NCI-H2081 treated with DMSO at 0.1 percent for 48 hours (cell line): ENCODE measurements at places on chromosomes 6 and 20.

- DNase-seq = no peak
Observed at GRCh38 chr6:24431045-24431451, 28.3 kb downstream of the MRS2 start.

GRCh38 chr6:166310634-166311033 lies 2.4 kb upstream of the PRR18 start:
- no peak for DNase-seq

DNA sequence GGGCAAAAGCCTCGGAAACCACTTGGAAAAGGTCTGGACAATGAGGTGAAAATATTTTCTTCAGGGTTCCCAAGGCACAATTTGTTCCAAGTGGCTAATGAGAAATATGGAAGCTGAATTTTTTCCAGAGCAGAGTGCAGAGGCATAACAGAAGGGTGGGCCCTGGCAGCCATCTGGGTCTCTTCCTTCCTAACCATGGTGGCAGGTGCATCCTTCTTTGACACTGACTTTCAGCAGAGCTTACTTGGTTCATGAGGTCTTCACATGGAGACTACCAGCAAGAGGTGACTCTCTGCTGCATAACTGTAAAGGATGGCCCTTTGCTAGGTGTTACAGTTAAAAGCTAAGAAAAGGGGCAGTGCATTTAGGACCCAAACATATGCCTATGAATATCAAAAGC lies 522.9 kb downstream of the KIF16B start:
- no peak for DNase-seq

- no peak for DNase-seq
Observed at GRCh38 chr20:32035426-32035779, 16.6 kb upstream of the HCK start.

DNA sequence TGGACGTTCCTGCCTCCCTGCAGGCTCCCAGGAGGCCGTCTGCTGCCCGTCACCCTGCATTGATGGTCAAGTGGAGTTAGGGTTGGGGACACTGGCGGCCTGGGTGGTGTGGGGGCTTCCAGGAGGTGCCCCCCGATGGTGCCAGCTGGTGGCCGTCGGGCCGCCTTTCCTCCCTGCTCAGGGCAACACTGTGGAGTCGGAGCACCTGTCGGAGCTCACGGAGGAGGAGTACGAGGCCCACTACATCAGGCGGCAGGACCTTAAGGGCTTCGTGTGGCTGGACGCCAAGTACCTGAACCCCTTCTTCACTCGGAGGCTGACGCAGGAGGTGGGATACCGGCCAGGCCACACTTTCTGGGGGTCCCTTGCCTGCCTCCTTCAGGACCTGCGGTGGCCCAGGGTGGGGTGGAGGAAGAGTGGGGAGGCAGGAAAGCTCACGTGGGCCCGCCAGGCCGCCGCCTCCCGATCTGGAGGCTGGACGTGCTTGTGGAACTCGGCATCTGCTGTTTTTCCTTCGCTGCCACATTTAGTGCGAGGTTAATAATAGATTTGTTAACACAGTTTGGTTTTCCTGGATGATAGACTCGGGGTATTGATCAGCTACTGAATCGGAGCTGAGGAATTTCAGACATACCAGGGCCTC lies 28.6 kb downstream of the SPATA2 start:
- no peak for DNase-seq

DNA sequence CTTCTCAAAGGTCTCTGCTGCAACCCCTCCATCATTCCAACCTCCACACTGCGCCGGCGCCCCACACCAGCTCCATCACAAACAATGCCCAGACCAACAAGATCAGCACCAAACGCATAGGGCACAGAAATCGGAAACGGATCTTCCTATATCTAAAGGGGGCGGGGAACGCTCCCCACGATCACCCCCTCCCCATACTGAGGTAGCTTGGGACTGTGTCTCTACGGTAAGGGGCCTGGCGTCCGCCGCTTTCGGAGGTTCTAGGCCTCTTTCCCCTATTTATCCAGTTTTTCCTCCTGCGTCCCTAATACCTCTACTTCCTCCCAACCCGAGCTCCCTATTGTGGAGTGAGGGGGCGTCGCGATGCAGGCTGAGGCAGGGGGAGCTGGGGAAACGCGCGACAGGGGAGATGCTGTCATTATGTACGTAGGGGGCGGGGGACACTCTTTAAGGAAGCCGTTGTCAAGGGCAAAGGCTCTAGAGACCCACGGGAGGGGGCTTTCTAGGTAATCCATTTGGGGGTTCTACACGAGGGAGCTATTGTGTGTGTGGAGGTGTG lies 909 bp downstream of the DNAAF9 start:
- no peak for DNase-seq

GRCh38 chr20:20782231-20782630 lies 69.8 kb upstream of the RALGAPA2 start:
- DNase-seq = no peak

- DNase-seq = no peak
Observed at GRCh38 chr6:84671183-84671582, 93.2 kb downstream of the TBX18 start.

DNA sequence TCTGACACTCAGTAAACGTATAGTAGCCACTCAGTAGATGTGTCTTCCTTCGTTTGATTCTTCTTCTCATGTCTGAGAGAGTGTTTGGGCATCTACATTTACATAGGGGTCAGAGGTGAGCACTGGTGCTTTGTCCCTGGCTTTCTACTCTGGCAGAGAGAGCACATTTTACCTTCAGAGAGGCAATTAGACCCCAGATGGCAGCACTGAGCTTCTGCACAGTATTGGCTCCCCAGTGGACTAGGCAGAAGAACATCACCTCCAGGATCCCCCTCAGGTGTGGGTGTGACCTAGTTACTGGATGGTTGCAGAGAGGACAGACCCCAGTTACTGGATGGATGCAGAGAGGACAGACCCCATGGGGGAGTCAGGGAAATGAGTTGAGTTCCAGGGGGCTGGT lies 327.2 kb downstream of the DHX35 start:
- no peak for DNase-seq

DNA sequence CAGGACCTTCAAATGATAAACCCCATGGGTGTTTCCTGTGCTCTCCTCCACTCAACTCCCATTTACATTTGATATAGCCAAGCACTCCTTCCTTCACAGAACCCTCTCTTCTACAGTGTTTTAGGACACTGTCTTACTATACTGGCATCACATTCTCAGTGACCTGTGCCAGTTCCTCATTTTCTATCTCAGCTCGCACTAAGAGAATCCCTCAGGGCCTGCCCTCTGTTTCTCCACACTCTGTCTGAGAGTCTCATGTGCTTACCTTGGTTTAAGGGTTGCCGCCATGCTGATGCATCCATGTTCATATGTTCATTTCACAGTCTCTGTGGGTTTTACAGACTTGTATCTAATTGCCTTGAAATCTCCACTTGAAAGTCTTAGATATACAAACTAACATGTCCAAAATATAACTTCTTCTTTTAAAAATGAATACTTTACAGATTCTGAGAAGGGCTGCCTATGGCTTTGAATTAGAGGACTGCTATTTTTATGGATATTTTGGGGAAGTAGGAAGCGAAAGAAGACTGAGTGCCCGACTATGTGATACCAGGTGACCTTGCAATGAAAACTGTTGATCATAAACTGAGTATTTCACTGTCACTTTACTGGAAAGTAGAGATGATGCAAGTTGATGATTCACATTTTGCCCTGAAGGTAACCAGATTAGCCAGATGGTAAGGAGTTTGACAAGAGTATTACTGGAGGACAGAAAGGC lies 153.1 kb upstream of the SIM1 start:
- DNase-seq = no peak

DNA sequence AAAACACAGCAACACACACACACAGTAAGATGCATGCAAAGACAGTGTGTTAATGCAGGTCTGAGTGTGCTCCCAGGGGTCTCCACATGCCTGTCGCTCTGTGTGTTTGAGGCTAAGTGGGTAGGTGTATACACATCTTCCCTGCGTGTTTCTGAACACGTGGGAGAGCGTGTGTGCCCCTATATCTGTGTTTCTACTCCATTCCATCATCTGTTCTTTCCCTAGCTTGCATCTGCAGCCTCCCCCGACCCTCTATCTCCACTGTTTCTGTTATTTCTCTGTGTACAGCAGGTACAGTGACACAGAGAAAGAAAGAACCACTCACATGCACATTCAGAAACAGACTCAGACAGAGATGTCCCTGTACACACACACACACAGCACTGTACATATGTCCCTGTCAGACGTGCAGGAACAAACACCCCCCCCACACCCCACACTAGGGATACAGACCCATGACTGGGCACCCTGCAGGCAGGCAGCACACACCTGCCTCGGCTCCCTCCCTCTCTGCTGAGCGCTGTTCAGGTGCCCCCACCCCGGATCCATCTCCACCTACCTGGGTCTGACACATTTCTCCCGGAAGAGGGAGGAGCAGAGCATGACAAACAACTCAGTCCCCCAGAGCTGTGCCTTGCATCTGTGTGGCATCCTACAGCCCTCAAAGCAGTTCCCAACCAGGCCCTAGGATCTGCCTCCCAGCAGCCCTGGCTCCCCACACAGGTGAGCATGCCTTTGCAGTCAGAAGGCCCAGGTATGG lies 27.6 kb downstream of the KCNK15 start:
- DNase-seq = no peak

DNA sequence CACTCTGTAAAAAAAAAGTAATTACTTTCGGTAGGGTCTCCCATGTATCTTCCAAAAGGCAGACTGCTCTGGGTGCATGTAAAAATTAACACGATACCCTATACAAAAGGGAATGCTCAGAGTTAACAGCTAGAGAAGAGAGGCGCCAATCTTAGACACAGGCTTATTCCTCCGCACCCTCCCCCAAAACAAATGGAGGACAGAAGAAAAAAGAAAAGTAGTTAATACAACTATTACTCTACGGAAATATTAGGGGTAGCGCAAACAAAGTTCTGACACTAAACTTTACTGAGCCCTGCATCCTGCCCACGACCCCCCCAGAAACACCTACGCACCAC lies 331 bp upstream of the UFL1 start:
- DNase-seq = no peak

DNA sequence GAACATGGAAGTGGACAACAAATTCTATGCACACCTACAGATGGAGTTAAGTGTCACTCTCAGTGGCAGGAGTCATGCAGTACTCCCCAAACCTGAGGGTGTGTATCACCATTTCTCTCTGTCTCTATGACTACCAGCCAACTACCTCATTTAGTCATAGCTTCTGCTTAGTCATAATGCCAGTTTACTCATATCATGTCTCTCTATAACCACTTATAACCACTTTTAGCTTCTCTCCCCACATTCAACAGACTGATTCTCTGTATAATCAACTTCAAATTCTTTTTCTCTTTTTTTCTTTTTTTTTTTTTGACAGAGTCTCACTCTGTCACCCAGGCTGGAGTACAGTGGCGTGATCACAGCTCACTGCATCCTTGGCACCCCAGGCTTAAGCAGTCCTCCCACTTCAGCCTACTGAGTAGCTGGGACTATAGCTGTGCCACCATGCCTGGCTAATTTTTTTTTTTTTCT lies 13.8 kb upstream of the GTF3C6 start:
- no peak for DNase-seq

- DNase-seq = no peak
Observed at GRCh38 chr6:157767775-157768156, 55.3 kb upstream of the SNX9 start.

GRCh38 chr6:36969240-36969691 lies 14.7 kb downstream of the PI16 start:
- no peak for DNase-seq

DNA sequence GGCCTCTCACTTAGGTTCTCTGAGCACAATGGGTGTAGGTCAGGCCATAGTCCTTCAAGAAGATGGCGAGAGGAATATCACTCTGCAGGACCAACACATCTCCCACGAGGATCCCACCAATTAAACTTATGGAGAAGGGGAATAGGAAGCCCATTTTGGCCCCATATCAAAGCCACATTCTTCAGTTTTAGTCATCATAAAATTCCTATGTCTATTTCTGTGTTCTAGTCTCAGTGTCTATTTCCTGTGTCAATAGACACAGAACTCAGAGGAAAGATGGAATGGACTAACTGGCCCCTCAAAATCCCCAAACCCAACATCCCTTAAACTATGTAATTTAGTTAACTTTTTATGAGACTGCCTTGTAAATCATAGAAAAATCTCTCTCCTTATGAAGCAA lies 216.8 kb downstream of the HACE1 start:
- no peak for DNase-seq

GRCh38 chr6:168007592-168008338 lies 10.3 kb downstream of the KIF25 start:
- no peak for DNase-seq

GRCh38 chr6:84967389-84967788 lies 203.0 kb upstream of the TBX18 start:
- DNase-seq = no peak

DNA sequence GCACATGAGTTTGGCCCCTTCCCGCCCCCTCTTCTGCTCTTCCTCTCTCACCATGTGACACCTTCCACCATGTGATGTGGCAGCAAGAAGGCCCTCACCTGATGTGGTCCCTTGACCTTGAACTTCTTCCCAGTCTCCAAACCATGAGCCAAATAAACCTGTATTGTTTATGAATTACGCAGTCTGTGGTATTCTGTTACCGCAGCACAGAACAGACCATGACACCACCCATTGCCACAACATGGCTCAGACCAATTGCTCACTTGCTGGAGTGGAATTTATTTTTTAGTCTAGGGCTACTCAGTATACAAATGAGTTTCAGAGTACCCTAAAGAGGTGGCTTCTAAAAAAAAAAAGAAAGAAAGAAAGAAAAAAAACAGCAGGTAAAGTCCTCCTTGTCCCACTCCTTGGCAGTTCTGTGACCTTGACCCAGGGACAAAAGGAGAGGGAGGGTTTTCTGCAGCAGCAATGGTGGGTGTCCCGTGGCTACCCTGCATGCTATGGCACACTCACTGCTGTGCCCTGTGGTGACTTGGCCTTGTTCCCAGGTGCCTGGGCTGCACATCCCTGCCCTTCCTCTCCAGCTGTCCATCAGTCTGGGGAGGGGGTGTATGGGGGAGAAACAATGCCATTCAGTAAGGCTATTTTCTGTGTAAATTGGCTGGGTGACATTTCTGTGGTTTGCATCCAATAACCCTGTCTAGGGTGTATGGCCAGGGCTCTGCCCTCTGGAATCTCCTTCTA lies 5.4 kb upstream of the VSX1 start:
- DNase-seq = no peak

GRCh38 chr20:12581644-12582289 lies 427.0 kb upstream of the SPTLC3 start:
- DNase-seq = no peak

- no peak for DNase-seq
Observed at GRCh38 chr6:38353310-38354036, 286.3 kb downstream of the BTBD9 start.

GRCh38 chr6:20234136-20234535 lies 21.9 kb upstream of the MBOAT1 start:
- no peak for DNase-seq

- no peak for DNase-seq
Observed at GRCh38 chr6:43299338-43300293, 1.6 kb downstream of the SLC22A7 start.
